ENCODE measurements at places on chromosomes 5 and 9.

- DNase-seq = no peak
Observed at GRCh38 chr9:129702589-129703520, 37.4 kb downstream of the PRRX2 start.

- DNase-seq = no peak
Observed at GRCh38 chr9:29437526-29437925, 1864.2 kb upstream of the C9orf72 start.

DNA sequence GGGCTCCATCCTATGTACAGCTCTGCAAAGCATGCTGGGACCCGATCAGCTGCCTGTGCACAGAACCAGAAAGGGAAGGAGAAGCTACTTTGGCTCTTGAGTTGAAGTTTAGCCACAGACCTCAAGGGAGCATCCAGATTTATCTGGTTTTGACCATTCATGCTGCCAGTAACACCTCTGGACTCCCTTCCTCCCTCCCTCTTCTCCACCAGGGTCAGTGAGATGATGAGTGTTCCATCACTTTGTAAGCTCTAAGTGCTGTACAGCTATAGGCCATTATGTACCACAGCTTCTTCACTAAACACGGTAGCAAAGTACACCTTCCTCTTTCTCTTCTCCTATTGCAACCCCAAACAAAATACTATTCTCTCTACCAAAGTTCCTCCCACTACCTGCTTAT lies 77.9 kb downstream of the GLIS3 start:
- DNase-seq = no peak

DNA sequence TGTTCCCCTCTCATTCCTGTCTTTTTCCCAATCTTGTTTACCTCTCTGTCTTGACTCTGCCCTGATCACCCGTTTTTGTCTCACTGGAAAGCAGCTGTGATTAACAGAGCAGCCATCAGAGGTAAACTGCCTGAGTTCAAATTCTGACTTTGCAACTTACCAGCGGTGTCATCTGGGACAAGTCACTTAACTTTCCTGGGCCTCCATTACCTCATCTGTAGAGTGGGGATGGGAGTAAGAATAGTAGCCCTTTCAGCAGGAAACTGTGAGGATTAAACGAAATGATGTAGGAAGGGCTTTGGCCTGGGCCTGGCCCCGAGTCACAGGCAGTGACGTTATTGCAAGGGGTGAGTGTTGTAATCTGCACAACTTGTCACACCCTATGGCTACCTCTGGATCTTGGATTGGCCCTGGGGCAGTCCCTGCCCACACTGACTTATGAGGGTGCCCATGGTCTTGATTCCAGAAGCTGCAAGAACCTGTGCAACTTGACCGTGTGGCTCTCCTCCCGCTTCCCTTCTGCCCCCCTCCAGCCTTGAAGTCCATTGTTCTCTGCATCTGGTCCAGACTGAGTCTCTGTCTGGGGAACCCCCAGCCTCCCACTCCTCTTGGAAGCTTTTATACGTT lies 657 bp upstream of the PCDH12 start:
- DNase-seq = no peak

DNA sequence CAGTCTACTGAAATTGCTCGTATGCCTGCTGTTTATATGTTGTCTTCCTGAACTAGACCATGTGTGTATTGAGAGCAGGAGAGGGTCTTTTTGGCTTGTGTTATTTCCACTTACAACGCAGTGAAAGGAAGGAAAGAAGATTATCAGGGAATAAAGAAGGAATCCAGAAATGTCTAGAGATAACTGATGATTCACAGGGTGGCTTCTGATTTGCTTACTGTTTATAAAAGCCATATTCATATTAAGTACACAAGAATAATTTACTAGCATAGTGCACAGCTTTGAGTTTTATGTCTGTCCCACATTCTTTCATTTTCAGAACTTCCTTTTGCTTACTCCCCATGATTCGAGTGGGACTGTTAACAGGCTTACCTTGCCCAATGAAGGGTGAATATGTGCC lies 72.1 kb downstream of the PRLR start:
- no peak for DNase-seq

- DNase-seq = no peak
Observed at GRCh38 chr5:53392073-53392472, 88.4 kb upstream of the FST start.

GRCh38 chr5:78753093-78753531 lies 104.5 kb upstream of the LHFPL2 start:
- DNase-seq = no peak

GRCh38 chr5:120016717-120017382 lies 387.5 kb downstream of the FAM170A start:
- DNase-seq = no peak

GRCh38 chr9:125906893-125907292 lies 159.7 kb downstream of the PBX3 start:
- DNase-seq = no peak
